HCT116 (cell line): ENCODE measurements at places on chromosomes 2 and 18.
A peak's percentile ranks its signal among the peaks of the same experiment; 100 is the strongest.

DNA sequence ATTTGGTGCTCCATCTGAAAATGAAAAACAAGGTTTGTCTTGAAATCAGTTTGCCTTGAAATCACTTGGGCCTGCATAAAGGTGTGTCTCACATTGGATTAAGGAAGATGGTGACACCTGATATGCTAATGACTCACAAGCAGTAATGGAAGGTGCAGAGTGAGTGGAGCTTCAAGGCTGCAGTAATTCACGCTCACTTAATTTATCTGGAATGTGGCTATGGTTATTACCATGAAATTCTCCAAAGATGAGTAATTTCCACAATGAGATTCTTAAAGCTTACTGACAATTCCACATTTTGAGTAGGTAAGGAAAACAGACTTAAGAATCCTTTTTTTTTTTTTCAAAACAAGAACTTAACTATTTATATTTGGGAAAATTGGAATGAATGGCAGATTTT, 156.8 kb downstream of the PAX3 start:
- no peak for DNase-seq

GRCh38 chr2:140242889-140243288, 1462.7 kb upstream of the NXPH2 start:
- DNase-seq, result no peak

DNA sequence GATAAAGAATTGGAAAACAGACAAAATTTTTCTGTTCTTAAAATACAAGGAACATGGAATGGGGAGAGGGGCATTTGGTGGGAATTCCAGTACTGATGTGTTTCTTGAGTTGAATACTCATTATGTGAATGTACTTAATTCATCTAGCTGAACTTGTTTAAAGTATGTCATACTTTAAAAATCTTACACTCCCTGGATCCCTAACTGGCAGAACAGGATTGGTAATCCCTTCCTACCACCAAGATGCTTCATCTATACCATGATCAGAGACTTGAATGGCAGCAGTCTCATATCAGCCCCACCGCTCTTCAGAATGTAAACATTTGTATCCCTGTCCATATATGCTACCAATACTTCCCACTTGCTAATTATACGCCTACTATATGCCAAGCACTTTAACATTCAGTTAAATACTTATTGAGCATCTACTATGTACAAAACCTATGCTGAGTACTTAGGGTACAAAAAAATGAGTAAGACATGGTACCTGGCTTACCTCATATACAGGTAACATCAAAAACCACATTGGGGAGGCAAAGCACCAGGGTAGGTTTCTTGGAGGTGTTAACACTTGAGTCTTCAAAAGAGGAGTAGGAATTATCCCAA, 5.3 kb downstream of the MEMO1 start:
- no peak for DNase-seq

DNA sequence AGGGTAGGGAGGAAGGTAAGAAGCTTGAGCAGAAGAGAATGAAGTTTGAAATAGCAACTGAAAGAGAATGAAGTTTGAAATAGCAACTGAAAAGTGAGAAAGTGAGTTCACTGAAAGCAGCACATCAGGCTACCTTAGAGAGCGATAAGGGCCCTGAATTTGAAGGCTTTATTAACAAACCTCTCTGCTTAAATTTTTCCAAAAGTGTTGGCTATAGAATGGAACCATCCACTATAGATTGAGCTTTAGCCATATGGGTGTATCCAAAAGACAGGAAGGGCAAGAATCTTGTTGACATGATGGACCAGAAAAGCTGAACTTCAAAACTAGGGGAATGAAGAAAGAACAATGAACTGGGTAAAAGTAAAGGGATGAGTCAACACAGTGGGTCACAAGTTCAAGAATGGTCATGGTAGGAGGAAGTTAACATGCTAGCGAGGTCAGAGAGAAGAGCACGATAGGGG, 122.5 kb downstream of the ASXL3 start:
- no peak for DNase-seq

DNA sequence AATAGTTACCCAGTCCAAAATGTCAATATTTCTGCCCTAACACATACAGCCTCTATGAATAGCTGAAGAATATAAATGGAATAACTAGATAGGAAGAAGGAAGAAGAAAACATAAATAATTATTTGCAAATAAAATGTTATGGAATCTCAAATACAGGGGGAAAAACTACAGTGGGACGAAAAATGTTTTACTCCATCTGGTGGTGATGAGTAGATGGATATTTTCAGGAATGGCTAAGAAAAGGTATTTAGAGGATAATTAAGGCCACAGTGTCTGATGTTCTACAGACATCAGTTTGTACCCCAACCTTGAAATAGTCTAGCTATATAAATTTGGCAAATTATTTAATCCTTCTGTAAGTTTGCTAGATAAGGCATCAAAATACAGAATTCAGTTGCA, 178.1 kb upstream of the FSHR start:
- DNase-seq, result no peak

- no peak for DNase-seq
These were observed 259.9 kb downstream of the NDUFA10 start for GRCh38 chr2:239765076-239765845.

DNA sequence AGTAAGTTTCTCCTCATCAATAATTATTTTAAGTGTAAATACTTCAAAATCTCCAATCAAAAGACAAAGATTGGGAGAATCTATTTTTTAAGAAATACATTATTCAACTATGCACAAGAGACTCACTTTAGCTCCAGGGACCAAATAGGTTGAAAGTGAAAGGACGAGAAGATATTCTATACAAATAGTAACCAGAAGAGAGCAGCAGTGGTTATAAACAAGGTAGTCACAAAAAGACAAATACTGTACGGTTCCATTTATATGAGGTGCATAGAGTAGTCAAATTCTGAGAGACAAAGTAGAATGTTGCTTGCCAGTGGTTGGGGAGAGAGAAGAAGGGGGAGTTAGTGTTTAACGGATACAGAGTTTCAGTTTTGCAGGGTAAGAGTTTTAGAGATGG, 69.8 kb downstream of the POU3F3 start:
- DNase-seq, result no peak

DNA sequence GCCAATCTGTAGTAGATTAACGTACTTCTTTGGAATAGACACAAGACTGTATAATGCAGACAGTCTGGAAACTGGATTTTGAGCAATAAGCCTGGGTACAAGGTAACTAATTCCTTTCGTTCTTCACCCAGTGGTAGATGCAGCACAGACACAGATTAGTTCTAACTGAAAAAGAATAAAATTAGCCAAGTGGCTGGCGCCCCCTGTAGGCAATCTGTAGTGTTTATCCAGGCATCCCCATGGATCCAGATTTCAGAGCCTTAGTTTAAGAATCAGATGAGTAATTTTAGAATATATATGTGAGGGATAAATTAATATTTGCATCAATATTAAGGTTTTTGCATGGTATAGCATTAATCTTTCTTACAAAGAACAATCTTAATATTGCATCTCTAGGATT, 563.9 kb downstream of the DCC start:
- DNase-seq, result no peak

GRCh38 chr18:79699653-79700052, 20.1 kb downstream of the CTDP1 start:
- no peak for DNase-seq

- DNase-seq, result no peak
These were observed 360.0 kb upstream of the RAB6C start for GRCh38 chr2:129619471-129619870.

- DNase-seq, result no peak
These were observed 15.3 kb downstream of the DCTN1 start for GRCh38 chr2:74364533-74365505.

DNA sequence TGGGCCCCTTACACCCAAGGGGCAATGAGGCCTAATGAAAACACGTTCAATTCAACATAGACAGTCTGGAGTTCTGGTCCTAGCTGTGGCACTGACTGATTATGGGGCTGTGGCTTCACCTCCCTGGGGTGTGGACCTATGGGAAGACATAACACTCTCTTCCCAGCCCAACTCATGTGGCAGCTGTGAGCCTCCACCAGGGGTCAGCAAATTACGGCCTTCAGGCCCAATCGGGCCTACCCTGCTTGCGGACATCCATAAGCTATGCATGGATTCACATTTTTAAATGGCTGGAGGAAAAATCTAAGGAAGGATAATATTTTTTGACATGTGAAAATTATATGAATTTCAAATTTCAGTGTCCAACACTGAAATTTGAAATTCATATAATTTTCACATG, 101.3 kb downstream of the LOXHD1 start:
- peak; percentile 32 for DNase-seq

DNA sequence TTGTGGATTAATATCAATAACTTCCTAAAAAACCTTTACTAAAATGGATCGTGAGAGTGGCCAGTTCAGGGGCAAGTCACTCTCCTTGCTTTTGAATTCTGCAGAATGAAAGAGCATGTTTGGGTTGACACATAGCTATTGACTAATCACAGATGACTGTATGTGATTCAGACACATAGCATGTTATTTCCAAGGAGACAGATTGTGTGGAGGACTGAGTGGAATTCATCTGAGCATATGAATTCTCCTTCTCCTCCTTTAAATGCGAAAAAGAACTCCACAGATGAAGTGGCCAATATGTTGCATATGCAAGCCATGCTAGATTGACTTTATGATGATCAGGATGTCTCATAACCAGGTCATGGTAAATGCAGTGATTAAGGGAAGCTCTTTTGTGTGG, 249.4 kb upstream of the FAM98A start:
- no peak for DNase-seq

DNA sequence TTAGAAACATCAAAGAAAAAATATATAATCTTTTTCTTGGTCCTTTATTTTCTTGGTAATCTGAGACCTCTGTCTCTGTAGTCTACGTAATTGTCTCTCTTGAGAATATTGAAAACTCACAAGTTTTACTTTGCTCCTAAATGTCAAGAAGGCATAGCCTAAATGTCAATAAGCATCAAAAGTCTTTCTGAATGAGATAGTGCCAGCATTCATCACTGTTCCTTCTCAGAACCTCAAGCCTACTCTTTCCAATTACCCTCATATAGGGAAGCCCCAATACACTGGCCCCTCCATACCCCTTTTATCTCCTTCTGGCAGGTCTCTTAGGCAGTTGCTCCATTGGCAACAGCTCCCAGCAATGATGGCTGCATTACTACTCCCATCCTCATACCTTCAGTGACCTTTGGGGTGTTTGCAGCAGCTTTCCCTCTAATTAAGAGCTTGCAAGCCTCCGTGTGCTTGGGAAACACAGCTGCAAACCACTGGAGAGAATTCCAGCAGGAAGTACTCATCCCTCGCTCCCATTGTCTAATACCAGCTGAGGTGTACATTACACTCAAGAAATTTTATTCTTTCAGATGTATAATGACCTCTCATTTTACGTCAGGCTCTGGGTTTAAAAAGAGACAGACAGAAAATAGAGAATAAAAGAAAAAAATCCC, 95.8 kb downstream of the KYNU start:
- no peak for DNase-seq

DNA sequence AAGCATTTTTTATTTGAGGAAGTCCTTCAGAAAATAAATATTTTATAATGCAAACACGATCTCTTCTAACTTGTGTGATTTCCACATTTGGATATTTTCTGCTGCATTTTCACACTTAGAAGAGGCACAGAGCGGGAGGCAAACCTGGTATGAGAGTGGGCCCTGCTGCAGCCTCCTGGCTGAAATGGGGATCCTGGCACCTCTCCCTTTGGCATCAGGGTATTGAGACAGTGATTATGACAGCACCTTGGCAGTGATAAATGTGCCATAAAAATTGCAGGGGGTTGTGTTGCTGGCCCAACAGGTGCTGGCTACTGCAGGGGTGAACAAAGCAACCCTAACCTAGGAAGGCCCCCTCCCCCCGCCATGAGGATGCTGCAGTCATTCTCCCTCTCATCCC, 128.6 kb downstream of the TSN start:
- no peak for DNase-seq

DNA sequence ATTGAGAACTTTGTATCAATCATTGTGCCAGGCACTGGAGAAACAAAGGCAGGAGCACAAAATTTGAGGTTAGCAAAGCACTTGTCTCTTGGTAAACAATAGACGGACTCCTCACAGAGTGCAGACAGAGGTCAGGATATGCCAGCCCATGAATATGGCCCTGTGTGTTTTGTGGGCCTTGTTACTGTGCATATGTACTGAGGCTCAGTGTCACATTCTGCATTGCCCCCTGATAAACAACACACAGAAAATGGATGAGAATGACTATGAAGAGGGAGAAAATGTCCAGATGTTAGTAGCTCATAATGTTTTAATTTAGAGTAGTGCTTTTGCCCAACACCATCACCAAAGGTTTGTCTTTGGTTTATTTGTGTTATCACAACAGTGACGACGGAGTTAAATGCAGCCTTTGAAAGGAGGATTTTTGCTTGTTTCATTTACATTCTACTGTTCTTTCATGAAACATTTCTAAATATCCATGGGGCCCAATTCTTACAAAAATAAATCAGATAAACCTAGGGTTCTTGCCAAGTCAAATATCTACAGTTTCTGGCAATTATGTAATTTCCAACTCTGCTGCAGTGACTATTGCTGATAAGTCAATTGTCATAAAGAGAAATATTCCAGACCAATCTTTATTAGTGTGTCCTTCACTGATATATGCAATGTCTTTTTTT, 14.6 kb upstream of the NT5C1B start:
- DNase-seq, result no peak

DNA sequence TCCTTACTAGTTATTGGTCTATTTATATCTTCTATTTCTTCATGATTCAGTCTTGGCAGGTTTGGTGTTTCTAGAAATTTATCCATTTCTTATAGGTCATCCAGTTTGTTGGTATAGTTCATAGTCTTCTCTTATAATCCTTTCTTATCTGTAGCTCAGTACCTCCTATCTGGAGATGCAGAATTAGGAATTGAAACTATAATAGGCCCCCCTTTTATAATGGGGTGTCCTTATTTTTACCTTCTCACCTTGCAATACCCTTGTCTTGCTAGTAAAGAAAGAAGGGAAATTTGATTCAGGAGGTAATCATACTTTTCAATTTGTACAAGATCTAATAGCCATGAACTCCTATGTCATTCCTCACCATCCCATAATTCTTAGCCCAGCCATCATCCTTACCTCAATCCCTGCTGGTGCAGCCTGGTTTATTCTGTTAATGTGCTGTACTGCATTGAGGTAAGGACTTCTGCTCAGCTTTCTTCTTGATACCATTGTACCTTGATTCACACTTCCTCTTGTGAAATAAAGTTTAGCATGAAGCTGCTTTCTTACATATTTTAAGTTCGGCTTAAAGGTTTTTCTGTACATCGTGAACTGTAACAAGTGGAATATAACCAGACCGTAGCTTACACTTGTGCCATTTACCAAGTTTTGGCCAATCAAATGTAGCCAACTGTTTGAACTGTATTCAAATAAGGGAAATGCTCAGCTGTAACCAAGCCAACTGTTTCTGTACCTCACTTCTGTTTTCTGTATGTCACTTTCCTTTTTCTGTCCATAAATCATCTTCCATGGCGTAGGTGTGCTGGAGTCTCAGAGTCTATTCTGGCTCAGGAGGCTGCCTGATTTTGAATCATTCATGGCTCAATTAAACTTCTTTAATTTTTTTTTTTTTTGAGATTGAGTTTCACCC, 40.1 kb upstream of the PTH2R start:
- no peak for DNase-seq
